Mesenchymal stem cell (in vitro differentiated cells and primary cell): ENCODE measurements at places on chromosomes 7 and 10.

GRCh38 chr7:28591725-28592349 lies 179.5 kb downstream of the CREB5 start:
- DNase-seq = no peak

- DNase-seq = no peak
Measured at GRCh38 chr10:43899224-43899959, 250.7 kb upstream of the ZNF32 start.

- DNase-seq = no peak
Measured at GRCh38 chr7:73831834-73832651, 1.2 kb downstream of the CLDN4 start.

- DNase-seq = peak; percentile 71
Measured at GRCh38 chr10:90738885-90739284, 119.0 kb downstream of the HTR7 start.

DNA sequence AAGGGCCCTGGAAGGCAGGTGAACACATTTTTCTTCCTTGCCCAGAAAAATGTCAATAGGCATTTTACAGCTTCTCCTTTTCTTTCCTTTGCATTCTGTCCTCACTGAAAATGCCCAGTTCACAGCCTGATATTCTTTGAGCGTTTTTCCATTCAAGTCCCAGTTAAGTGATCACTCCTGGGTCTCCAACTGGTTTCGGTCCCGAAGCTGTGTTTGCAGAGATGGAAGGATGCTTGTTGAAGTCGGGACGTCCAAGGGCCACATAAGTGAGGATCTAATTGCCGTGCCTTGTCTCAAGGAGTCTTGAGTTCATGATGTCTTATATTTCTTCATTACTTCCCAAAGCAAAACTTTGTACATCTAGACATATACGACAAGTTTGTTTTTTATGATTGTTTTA lies 208.7 kb upstream of the PRKCQ start:
- no peak for DNase-seq

- no peak for DNase-seq
Measured at GRCh38 chr7:101829821-101830220, 12.4 kb downstream of the CUX1 start.

DNA sequence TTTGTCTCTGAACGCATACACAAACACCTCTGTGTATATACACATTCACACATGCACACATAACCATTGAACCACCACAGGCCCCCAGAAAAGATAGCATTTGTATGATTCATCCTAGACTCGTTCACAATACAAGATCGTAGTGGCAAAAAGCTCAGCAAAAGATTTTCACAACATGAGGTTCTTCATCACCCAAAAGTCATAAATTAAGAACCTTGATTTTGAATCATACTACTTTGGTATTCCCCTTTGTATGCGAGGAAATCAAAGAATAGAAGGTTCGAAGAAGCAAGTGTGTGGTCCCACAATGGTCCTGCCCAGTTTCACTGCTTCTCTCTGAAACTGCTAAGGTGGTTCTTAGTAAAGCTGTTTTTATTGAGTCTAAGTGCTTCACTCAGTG lies 200.7 kb downstream of the CELF2 start:
- DNase-seq = no peak

- no peak for DNase-seq
Measured at GRCh38 chr10:78779339-78779955, 289.3 kb upstream of the ZMIZ1 start.

DNA sequence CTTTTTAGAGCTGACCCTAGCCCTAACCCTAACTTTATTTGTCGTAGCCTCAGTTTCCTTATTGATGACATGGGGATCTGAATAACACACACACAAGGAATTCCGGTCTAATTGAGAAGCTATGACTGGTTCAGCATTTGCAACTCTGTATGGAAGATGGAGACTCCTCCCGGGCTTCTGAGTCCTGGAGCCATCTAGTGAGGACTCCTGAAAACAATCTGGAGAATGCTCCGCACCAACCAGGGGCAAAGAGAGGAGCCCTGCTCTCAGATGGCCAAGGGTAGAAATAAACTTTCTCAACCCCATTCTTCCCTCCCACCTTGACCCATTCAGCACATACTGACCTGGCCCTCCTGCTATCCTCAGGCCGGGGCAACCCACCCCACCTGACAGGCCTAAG lies 26.4 kb downstream of the MBL2 start:
- DNase-seq = no peak

- DNase-seq = no peak
Measured at GRCh38 chr10:69437321-69438259, 13.7 kb upstream of the TSPAN15 start.

- DNase-seq = peak; percentile 50
Measured at GRCh38 chr10:101879456-101880231, 36.0 kb upstream of the KCNIP2 start.

GRCh38 chr7:118492466-118492865 lies 268.0 kb downstream of the ANKRD7 start:
- DNase-seq = peak; percentile 37

GRCh38 chr7:141559961-141560360 lies 8.8 kb downstream of the AGK start:
- no peak for DNase-seq

GRCh38 chr10:69938541-69938991 lies 114.1 kb upstream of the MACROH2A2 start:
- no peak for DNase-seq

- peak; percentile 43 for DNase-seq
Measured at GRCh38 chr10:134247-135131, 766 bp upstream of the ZMYND11 start.

DNA sequence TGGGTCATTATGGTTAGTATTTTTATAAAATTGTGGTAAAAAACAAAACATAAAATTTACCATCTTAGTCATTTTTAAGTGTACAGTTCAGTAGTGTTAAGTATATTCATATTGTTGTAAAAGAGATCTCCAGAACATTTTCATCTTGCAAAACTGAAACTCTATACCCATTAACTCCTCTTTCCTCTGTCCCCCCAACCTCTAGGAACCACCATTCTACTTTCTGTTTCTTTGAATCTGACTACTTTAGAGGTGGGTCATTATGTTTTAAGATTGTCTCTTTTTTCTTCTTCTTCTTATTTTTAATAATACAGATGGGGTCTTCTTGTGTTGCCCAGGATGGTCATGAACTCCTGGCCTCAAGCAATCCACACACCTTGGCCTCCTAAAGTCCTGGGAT lies 84.1 kb downstream of the DOCK4 start:
- DNase-seq = no peak

GRCh38 chr10:71094712-71095390 lies 117.5 kb upstream of the UNC5B start:
- no peak for DNase-seq

DNA sequence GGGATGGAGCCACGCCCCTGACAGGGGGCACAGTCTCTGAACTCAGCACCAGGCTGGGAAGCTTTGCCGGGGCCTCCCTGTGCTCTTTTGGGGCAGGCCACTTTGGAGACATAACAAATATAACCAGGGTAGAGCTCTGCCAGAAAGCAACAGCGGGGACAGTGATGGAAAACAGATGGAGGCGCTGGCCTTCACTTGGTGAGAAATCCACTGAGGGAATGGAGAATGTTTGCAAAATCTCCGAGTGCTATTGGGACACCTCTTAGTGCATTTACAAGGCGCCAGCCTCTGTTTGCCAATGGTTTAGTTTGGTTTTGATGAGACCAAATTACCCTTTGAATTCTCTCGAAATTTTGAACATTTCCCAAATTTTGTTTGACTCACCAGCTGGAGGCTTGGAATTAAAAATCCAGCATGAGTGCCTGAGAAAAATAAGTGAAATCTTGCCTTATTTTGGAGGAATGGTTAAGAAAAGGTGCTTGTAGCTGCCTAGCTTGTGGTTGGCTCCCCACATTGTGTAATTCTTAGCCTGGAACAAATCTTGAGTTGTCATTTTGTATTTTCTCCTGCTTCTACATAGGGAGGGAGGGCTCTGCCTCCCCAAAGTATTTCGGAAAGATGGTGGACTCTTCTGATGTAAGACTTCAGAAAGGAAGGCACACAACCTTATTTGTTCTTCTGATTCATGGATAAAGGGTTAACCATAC lies 980.5 kb downstream of the LRMDA start:
- DNase-seq = no peak

DNA sequence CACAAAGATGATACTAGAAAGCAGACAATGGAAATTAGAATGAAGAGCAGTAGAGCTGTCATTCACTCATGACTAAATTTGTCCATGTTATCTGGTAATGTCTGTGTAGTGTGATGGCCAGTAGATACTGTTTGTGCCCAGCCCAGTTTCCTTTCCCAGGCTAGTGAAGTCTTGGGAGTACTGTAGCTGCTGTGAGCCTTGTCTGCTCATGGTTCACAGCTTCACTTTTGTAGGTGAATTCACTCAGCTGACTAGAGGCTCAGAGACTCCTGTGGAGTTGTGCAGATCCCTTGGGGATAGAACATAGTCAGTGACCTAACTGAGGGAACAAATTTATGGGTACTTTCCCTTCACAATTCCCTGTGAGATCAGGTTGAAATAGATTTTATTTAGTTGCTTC lies 572.5 kb downstream of the ARL4A start:
- DNase-seq = no peak

GRCh38 chr7:90720984-90721760 lies 125.1 kb downstream of the CDK14 start:
- DNase-seq = peak; percentile 53

- DNase-seq = no peak
Measured at GRCh38 chr10:127440371-127440770, 108.7 kb upstream of the NPS start.

DNA sequence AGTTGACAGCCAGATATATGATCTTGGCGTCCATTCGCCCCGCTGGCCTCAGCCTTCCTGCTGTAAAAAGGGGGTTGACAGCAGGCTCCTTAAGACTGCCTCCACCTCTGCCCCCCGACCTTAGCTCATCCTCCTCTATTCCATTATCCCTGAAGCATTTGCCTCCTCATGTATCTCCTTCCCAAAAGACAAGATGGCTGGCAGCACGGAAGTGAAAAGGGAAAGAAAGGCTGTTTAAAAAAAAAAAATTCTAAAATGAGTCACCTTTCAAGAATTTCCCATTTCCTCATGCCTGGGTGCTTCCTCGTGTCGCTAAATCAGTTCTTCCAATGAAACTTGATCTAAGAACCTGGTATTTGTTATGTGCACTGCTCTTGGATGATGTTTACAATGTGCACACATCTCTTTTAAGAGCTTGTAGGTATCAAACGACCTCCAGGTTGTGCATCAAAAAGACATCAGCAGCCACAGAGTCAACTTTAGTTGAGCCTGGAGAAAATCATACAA lies 1.7 kb downstream of the SCRN1 start:
- peak; percentile 93 for DNase-seq

DNA sequence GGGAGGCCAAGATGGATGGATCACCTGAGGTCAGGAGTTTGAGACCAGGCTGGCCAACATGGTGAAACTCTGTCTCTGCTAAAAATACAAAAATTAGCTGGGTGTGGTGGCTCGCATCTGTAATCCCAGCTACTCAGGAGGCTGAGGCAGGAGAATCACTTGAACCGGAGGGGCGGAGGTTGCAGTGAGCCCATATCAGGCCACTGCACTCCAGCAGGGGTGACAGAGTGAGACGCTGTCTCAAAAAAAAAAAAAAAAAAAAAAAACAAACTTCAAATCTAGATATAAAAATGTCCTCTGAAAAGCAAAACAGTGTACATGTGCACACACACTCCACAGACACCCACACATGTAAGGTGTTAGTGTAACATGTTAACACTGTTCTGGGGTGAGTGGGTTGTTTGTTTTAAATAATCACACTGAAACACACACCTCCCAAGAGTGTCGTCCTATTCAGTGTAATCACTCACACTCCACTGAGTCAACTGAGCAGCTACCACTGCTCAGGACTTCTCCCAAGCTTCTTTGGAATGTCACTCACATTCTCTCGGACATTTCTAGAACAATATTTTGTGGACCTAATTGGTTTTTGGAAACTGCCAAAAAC lies 12.8 kb upstream of the RGS10 start:
- no peak for DNase-seq

DNA sequence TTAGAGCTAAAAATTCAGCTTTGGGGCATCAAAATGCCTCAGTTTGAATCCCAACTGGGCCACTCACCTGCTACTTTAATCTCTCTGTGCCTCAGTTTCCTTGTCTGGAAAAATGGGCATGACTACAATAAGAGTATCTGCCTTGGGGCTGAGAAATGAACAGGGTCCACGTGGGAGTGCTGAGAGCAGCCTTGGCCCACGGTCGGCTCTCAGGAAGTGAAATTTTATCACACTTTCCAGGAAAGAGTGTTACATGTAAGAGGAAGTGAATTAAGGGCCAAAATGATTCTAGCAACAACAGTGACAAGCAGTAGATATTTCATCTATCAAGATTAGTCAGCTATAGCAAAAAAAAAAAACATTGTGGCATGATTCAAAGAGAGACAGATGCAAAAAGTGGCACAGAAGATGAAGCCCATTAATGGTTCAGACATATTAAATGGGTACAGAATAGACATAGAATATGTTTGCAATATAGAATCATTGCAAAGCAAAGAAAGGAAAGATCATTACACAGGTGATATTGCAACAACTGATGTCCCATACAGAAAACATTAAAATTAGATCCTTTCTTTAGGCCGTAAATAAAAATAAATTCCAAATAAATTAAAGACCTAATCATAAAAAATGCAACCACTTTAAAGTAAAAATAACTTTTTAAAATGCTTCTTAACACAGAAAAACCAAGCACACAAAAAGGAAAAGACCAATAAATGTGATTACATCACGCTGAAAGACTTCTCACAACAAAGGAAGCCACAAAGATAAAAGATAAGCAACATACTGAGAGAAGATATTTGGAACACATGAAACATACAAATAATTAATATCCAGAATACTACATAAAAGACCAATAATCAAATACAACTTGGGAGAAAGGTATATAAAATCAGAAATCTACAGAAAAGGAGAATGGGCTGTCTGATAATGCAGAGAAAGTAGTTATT lies 4.3 kb downstream of the TMEM273 start:
- no peak for DNase-seq

GRCh38 chr10:1745780-1746456 lies 8.6 kb upstream of the ADARB2 start:
- DNase-seq = no peak

DNA sequence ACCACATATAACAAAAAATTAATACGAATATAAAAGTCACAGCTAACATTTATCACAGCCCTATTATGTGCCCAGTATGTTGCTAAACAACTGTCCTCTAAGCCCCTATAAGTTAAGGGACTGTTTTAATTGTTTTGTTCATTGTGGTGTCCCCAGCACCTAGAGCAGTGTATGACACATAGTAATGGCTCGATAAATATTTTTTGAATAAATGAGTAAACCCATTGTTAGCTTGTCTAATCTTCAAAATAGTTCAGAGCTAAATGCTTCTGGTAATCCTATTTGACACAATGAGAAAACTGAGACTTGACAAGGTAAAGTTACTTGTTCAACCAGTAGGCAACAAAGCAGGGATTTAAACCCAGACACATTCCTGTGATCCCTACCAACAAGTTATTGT lies 78.4 kb upstream of the NEUROD6 start:
- no peak for DNase-seq

- DNase-seq = peak; percentile 89
Measured at GRCh38 chr7:39754326-39755120, 131.2 kb downstream of the RALA start.

GRCh38 chr7:110090110-110090820 lies 1000.7 kb upstream of the LRRN3 start:
- DNase-seq = peak; percentile 32

GRCh38 chr10:113178771-113179170 lies 228.7 kb downstream of the TCF7L2 start:
- no peak for DNase-seq

- DNase-seq = no peak
Measured at GRCh38 chr7:33971106-33971505, 65.8 kb downstream of the BMPER start.

- DNase-seq = no peak
Measured at GRCh38 chr7:107666790-107667189, 6.2 kb downstream of the SLC26A4 start.

GRCh38 chr10:69578508-69578991 lies 5.3 kb upstream of the NEUROG3 start:
- DNase-seq = no peak
